GF-D8 (cell line): ENCODE measurements at places on chromosomes 12 and 14.

DNA sequence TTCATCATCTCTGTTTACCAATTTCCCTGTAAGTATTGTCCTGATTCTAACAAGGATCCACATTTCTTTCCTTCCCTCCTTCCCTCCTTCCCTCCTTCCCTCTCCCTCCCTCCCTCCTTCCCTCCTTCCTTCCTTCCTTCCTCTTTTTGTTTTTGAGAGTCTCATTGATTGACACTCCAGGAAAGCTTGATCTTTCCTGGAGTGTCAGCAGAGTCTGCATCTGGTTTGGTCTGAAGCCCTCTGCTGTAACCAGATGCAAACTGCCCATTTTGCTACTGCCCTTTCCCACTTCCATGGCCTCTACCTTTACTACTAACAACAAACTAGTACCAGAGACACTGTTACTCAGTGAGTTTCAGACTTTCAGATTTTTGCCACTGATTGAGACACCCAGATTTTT lies 14.4 kb upstream of the OR6C65 start:
- DNase-seq: no peak

DNA sequence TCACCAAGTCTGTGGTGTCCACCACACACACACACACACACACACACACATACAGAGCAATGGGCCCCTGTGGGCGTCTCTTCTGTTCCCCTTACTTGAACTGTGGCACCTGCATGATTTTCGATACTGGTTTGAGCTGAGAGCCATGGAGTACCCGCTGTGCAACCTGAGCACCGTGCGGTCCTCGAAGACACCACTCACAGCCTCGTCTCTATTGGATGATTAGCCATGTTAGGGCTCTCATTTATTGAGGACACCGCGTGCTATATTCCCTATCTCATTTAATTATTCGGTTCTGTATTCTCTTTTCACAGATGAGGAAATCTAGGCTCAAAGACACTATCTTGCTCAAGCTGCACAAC lies 623 bp upstream of the C14orf132 start:
- no peak for DNase-seq

- DNase-seq: no peak
Measured at GRCh38 chr14:56491299-56492285, 88.0 kb upstream of the TMEM260 start.

- no peak for DNase-seq
Measured at GRCh38 chr12:22631863-22632463, 7.0 kb downstream of the ETNK1 start.

DNA sequence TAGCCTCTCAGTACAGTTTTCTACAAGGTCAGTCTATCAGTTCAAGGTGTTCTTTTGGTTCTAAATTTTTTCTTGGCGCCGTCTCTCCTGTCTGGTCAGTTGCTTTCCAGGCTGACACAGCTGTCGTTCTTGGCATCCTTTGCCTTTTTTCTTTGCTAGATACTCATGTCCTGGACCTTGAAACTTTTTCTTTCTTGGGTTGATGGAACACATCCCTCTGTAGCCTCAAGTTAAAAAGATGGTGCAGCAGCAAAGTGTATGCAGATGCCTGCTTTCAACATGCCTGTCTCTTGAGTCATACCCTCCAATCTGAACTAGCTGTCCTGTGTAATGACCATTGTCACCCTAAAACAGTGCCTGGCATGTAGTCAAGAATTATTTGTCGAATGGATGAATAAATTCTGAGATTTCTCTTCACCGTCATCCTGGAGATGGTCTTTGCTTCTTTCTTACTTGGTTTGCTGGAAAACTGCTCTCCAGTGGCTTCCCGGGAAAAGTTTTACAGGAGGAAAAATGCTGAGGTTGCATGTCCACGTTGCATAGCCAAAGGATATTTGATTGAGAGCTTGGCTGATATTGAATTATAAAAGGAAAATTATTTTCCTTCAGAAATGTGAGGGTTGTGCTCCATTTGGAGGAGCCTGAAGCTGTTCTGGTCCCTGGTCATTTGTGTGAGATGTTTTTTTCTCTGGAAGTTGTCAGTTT lies 4.6 kb downstream of the NYNRIN start:
- no peak for DNase-seq

GRCh38 chr14:59215322-59215721 lies 26.9 kb downstream of the DAAM1 start:
- no peak for DNase-seq

DNA sequence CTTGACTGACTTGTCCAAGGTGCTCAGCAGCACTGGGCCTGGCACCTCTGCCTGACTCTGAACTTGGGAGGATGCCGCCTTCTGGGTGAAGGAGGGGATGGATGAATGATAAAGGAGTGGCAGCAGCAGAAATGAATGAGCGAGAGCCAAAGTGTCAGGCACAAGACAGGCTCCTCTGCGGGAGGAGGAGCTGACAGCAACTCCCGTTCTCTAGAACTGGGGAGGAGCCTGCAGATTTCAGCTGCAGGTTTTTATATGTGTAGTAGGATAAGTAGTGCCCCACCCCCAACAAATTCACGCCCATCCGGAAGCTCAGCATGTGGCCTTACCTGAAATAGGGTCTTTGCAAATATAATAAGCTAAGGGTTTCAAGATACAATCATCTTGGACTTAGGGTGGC lies 33.1 kb downstream of the SLC8B1 start:
- no peak for DNase-seq

DNA sequence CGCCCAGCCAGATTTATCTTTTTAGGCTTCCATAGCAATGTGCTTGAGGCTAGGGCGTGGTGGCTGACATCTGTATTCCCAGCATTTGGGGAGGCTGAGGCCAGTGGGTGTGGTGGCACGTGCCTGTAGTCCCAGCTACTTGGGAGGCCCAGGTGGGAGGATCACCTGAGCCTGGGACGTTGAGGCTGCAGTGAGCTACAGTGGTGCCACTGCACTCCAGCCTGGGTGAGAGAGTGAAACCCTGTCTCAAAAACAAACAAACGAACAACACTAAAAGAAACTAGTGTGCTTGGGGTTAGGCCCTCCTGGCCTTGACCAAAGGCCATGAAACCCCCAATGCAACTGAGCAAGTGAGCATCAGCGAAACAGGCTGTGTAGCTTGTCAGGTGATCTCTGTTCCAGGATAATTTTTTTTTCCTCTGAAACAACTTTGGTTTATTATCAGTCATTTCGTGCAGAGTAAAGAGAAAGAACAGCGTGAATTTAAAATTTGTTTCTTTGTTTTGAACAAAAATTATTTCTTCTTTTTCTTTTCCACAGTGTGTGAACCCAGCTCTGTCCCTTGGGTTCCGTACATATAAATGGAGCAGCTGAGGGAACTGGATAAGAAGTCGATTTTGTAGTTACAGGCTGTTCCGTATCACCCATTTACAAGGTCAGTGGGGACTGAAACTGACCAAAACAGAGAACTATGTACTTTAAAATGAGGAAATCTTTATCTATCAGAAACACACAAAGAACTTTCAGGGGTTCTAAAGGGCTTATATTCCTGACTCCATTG lies 8.8 kb upstream of the TUBA1C start:
- DNase-seq: no peak

GRCh38 chr12:14207905-14208551 lies 157.5 kb upstream of the ATF7IP start:
- no peak for DNase-seq

DNA sequence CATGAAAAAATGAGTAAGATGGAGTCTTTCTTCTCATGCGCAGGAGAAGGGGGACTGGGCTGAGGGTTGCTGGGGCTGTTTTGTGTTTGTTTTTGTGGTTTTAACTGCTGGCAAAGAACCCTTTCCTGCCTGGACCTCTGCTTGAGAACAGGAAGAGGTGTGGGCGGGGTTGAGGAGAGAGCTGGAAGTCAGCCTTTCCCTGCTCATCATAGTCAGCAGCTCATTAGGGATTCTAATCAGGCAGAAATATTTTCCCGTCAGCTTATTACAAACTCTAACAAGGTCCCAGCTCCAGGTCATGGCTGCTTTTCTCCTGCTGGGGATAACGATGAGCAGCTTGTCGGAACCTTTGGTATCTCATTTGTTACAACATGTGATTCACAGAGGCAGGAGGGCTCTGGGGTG lies 185.0 kb upstream of the NRXN3 start:
- no peak for DNase-seq

GRCh38 chr12:98645572-98646067 lies 530 bp downstream of the APAF1 start:
- peak; percentile 19 for DNase-seq

- DNase-seq: no peak
Measured at GRCh38 chr14:49970474-49971147, 77.7 kb downstream of the ARF6 start.

GRCh38 chr12:121214855-121215745 lies 5.2 kb downstream of the P2RX4 start:
- no peak for DNase-seq

DNA sequence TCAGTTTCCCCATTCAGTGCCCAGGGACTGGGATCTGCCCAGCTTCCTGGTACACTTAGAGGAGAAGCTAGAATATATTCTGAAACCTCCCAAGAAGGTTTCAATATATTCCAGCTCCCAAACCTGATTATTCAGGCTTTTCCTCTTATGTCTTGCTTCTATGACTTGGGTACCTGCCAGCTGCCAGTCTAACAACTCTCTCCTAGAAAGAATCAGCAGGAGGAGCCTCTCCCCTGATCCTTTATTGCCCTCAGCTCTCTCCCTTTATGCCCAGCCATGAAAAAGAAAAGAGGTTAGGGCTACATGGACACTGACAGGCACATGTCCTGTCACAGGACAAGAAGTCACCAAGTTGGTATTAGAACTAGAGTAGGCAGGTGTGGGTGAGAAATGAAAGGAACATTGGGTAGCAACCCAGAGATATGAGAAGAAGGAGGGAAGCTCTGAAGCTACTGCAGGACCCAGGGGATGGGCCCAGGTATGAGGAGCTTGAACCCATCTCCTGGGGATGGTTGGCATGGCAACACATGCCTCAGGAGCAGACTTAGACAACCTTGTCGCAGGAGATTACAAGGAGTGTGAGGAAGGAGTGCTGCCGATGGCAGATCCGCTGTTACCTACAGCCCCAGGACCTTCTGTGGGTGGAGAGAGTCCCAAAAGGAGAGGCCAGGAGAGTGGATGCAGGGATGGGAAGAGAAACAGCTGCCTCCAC lies 2.0 kb upstream of the CACNB3 start:
- no peak for DNase-seq

GRCh38 chr12:114401328-114402083 lies 4.4 kb downstream of the TBX5 start:
- no peak for DNase-seq

GRCh38 chr12:47082283-47082682 lies 2.5 kb upstream of the AMIGO2 start:
- no peak for DNase-seq

DNA sequence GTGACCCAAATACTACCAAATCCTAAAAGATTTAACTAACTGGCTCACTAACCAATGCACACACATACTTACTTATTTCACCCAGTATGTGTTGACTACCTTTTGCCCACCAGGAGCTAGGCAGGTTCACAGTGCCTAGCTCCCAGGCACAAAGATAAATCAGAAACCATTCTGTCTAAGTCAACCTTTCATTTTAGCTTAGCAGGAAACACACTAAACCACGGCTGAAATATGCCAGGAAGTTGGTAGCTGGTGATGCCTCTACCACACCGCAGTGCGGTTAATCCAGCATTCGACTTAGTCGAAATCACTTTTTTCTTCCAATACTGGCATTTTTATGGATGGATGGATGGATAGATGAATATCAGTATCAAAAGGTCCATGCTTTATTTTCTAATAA lies 597.7 kb downstream of the DIO2 start:
- DNase-seq: no peak

- DNase-seq: no peak
Measured at GRCh38 chr14:64040044-64040443, 187.2 kb downstream of the SYNE2 start.

DNA sequence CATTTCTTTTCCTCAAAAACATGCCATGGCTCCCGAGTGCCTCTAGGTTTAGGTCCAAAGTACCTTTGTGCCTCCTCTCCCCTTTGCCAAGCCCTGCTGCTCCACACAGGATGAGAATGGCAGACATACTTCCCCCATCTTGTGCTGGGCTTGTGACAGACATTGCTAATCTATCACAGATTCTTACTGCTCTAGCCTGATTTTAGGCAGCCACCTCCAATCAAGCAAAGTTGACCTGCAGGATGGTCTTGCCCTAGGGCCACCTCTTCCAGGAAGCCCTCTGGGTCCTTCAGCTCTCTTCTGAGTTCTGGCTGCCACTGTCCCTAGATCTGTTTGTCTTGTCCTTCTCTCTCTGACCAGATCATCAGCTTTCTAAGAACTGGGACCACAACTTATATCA lies 20.5 kb downstream of the FOXN4 start:
- DNase-seq: no peak

GRCh38 chr14:80906946-80907345 lies 34.6 kb downstream of the CEP128 start:
- no peak for DNase-seq

GRCh38 chr14:77407158-77407557 lies 16.2 kb downstream of the NOXRED1 start:
- DNase-seq: peak; percentile 80

GRCh38 chr12:76265424-76266180 lies 82.6 kb downstream of the BBS10 start:
- no peak for DNase-seq

DNA sequence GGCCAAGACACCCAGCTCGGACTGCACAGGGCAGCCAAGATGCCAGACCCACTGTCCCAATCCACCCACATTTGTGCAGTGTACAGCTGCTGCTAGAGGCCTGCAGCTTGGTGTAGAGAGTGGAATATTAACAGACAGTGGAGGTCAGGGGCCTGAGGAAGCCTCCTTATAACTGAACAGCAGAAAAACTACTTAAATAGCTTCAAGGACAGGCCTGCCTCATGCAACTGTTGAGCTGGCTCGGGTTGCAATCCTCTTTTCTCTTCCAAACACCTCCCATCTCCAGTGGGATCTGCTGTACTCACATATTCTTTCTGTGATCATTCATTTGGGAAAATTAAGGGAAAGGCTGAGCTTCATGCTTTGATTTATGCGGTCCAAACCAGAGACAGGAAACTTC lies 1043.2 kb upstream of the TMEM132C start:
- DNase-seq: no peak

- no peak for DNase-seq
Measured at GRCh38 chr14:22190411-22191191, 398.4 kb downstream of the DAD1 start.

DNA sequence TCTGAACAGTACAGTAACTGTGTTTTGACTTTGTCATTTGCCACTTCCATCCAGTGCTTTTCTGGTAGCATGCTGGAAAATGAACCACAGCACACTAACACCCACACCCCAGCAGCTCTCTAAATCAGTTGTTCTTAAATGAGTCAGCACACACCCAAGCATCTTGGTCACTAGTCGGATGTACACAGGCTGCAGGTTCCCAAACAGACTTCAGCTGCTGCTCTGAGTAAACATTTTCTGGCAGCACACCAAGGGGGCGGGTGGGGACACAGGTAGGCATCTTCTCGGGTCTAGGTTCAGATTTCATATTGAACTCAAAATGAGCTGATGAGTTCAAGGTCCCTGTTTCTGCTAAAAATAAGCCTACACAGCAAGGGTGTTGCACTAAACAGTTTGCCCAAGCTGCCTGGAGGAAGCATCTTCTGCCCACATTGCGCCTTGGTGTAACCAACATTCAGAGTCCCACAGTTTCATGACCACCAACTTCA lies 39.8 kb downstream of the IFNG start:
- DNase-seq: no peak
